Activated CD4-positive, alpha-beta T cell treated with anti-CD3 and anti-CD28 coated beads for 1 hour (primary cell): ENCODE measurements at places on chromosomes 4 and X.

- DNase-seq, result no peak
Measured at GRCh38 chr4:159003420-159004253, 99.2 kb upstream of the RAPGEF2 start.

GRCh38 chr4:121126449-121127006 lies 37.6 kb downstream of the TNIP3 start:
- no peak for DNase-seq

DNA sequence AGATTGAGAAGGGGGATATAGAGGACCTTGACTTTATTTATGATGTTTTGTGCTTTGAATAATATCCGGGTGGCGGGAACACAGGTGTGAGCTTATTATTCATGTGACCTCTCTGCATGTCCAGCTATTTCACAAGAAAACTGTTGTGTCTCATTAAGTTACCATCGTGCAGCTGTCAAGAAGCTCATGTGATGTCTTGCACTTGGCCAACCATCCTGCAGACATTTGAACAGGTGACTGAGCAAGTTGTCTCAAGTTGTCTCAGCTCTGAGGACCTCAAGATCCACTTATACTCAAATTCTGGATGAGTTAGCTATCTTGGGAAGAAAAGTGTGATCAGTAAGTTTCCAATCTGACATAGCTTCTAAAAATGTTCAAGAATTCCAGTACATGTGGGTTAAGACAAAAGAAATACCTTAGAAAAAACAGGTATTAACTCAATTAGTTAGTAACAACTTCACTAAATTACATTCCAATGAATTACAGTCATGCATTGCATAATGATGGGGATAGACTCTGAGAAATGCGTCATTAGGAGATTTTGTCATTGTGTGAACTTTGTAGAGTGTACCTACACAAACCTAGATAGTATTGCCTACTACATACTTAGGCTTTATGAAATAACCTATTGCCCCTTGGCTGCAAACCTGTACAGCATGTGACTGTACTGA lies 462.2 kb downstream of the INPP4B start:
- no peak for DNase-seq

- DNase-seq, result no peak
Measured at GRCh38 chr4:40280586-40280985, 54.5 kb upstream of the CHRNA9 start.

DNA sequence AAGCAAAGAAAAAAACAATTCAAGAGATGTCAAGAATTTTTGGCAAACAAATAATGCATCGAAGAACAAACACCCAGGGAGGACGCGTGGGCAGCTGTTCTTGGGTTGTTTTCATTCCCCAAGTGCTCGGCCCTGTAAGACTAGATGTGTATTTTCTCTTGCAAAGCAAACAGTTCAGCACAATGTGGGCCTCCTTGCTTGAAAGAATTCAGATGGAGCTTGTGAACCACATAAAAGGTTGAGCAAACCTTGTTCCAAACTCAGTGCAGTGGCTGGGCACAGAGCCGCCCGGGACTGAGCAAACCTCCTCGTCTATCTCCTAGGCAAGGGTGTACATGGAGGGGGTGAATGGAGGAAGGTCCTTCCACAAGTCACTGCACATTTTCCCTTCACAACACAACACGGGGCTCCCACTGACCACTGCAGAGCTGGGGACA lies 82.4 kb downstream of the HTRA3 start:
- no peak for DNase-seq

DNA sequence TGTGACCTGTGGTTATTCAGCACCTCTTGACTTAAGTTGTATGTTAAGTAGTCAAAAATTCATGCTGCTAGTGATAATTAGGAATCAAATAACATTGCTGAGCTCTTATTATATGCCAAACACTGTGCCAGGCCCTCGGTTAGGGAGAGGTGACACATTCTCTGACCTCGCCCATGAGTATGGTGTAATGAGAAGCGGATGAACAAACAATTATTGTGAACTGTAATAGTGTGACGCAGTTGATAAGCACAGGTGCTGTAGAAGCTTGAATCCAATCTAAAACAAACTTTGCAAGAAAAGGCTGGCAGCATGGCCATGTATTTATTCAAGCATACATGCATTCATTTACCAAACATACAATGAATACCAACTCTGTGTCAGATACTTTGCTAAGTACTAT lies 303.5 kb upstream of the HS3ST1 start:
- no peak for DNase-seq

DNA sequence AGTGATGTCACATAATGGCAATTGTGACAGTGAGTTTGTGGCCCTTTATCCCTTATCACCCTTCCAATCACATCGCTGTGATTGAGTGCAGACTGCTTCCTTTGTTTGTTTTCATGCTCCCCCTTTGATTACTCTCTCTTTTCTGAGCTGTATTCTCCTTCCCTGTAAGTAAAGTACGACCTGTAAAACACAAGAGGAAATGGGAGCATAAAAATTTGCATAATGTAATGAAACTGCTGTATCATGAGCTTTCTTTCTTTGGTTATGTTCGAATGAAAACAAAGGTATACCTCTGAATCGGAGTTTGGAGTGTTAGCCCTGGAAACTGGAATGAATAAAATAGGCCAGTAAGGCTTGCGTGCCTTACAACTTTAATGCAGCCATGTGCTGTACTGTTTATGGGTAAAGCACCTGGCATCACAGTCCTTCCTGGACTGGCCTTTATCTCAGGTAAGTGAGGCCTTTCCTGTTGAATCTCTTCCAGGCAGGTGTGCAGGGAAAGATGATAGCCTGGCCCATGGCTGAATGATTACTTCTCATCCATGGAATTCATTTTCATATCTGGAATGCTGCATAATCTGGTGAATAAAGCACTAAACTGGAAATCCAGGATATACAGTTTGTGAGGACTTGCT lies 26.6 kb upstream of the HS3ST1 start:
- DNase-seq, result no peak

DNA sequence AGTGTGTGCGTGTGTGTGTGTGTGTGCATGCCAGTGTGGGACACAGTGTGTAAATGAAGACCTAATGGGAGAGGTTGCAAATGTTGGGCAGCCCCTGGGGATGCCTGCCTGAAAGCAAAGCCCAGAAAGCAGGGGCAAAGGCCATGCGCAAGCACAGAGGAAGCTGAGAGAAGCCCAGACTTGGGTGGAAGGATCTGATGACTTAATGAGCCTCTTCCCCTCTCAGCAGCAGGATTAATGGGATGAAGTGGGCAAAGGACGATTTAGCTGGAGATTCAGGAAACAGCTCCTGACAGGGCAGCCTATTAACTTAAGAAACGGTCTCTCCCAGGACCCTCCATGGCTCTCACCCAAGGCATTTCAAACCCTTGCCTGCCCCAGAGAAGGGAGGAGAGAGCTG lies 107.3 kb downstream of the EFNB1 start:
- DNase-seq, result no peak

DNA sequence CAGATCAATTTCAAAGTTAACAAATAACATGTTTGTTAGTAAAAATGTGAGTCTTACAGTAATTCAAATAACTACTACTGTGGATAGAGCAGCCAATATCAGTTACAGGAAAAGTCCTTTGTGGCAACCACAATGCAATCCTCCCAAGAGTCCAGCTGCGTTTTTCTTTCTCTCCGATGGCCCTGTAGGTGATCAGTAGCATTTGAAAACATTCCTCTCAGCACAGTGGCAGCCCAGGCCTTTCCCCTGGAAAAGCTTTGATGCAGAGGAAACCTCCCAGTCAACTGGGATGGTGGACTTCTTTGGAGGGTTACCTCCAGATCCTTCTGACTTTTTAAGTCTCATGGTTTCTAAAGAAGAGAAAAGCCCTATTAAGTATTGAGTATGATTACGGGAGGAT lies 18.0 kb upstream of the PDZD4 start:
- DNase-seq, result no peak

DNA sequence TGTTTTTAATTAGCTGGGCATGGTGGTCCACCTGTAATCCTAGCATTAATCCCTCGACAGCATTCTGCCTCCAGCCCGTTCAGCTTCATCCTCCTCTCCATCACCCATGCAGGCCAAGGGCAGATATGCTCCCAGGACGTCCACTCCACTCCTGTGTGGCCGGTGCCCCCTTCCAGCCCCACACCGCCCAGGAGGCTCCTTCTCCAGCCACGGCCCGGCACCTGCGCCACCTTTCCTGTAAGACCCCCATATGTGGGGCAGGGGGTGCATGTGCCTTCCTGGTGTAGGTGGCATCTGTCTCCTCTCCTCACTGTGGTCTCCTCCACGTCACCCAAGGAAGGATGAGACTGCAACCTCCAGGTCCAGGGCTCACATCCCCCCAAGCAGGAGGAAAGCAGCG lies 57.0 kb upstream of the MXD4 start:
- DNase-seq, result no peak

- DNase-seq, result no peak
Measured at GRCh38 chr4:159946983-159947615, 844.2 kb downstream of the RAPGEF2 start.

DNA sequence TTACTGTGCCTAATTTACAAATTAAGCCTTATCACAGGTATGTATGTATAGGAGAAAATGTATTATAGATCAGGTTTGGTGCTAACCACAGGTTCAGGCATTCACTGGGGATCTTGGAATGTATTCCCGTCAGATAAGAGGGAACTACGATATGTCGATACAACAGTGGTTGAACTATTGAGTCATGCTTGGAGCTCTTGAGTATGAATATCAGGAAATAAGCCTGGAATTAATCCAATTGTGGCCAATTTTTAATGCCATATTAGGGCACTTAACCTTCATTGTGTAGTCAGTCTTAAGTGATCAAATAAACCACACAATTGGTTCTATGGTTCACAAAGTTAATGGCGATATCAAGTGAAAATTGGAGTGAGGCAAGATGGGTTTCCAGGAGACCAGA lies 556.5 kb downstream of the IL1RAPL1 start:
- DNase-seq, result no peak

DNA sequence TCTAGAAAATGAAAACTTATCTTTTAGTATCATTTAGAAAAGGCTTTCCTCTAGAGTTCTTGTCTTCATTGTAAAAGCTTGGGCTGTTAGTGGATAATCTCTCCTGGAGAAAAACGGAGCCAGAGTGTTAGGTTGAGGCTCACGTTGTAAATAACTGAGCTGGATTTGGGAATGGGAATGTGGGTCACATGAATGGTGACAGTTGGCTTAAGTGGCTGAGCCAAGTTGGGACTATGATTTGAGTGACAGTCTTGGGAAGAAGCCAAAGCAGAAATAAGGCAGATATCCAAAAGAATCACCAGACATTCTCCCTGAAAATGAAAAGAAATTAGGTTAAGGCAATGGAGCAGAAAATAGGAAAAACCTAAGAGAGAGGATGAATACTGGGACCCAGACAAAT lies 33.6 kb upstream of the PDGFC start:
- no peak for DNase-seq

DNA sequence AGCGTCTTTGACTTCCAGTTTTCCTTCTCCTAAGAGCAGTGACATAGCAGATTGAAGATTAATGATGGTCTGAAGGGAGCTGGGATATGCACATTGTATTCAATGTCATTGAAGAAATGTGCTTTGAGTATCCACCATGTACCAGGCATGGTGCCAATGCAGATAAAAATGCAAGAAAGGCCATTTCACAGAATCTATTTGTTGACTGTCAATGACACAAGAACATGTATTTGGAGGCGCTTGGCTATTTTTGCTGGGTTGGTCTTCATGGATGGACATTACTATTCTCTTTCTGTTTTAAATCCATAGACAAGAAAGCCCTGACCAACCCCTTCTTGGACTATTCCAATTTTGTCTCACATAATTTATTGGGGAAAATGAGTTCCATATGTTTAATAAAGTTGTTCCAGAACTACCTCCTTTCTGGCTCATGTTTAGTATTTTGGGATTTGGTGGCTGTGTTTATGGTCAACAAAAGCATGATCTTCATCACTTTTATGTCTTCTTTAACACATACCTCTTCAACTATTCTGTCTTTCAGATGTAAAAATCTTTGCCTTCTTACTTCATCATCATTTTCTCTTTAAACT lies 174.5 kb downstream of the CPE start:
- DNase-seq, result no peak

- DNase-seq, result no peak
Measured at GRCh38 chrX:72430405-72430968, 124.8 kb upstream of the CITED1 start.

GRCh38 chr4:90220459-90220858 lies 93.3 kb downstream of the CCSER1 start:
- DNase-seq, result no peak

GRCh38 chrX:109372291-109372690 lies 109.6 kb downstream of the GUCY2F start:
- no peak for DNase-seq

- DNase-seq, result no peak
Measured at GRCh38 chr4:86685401-86685800, 91.3 kb downstream of the PTPN13 start.

DNA sequence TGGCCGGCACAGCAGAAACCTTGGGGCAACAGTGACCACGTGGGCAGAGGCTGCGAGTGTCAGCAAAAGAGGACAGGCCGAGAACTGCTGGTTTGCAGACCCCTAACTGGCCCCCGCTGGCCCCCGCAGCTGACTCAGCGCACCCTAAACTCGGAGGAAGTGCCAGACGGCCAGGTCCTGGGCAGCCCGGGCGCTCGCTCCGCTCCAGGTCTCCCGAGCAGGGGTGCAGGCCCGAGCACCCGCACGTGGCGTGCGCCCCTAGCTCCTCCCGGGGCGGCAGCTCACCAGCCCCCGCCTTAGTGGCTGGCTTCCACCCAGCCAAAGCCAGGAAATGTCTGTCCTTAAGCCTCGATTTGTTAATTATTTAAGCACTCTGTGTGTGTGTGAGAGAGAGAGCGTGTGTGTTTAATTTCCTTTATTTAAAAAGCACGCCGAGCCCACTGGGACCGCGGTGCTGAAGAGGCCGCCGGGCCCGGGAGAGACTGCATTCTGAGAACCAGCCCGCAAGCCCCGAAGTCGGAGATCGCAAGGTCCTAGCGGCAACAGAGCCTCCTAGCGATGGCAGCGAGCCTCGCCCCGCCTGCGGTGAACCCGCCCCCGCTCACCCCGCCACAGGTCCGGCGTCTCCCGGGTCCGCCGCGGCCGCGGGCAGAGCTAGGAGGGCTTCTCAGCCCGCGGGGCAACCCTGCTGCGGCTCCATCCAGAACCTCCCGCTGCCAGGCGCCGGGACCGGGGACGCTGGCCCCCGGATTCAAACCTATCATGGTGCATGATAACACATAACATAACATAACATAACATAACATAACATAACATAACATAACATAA lies 45.9 kb upstream of the CDKN2AIP start:
- DNase-seq, result peak; percentile 49

GRCh38 chr4:75555294-75556164 lies at the start of gene ODAPH:
ODAPH (plus strand) TSS chr4:75556066; CDS start chr4:75556083, 17 bp downstream.
- DNase-seq, result no peak

GRCh38 chrX:117839544-117839943 lies 277.1 kb downstream of the KLHL13 start:
- DNase-seq, result no peak

DNA sequence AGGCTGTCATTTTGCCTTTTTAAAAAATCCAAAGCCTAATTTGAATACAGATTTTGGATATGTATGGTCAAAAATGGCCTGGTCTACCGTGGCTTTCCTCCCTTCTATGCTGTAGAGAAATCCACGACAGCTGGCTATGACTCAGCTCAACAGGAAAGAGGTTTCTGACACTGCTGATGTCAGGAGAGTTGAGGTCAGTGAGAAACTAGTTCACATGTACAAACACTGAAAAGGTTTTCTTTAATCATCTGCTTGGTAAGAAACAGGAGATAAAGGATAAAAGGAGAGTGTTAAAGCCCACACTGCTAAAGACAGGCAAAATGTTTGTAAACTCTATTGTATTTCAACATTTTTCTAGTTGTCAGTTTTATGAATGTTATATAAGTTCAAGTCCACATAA lies 113.9 kb downstream of the NYX start:
- no peak for DNase-seq
